ENCODE measurements at places on chromosomes 11 and 22. TPM values are rescaled to one million over a fixed set of nuclear protein-coding genes. Genes with fewer than 3 reads are reported as not detected.

GRCh38 chr11:62398011-62398994 lies 20.5 kb upstream of the SCGB1A1 start:
- no peak for DNase-seq

GRCh38 chr11:5700421-5701054 lies 10.9 kb downstream of the TRIM22 start:
- DNase-seq: no peak

DNA sequence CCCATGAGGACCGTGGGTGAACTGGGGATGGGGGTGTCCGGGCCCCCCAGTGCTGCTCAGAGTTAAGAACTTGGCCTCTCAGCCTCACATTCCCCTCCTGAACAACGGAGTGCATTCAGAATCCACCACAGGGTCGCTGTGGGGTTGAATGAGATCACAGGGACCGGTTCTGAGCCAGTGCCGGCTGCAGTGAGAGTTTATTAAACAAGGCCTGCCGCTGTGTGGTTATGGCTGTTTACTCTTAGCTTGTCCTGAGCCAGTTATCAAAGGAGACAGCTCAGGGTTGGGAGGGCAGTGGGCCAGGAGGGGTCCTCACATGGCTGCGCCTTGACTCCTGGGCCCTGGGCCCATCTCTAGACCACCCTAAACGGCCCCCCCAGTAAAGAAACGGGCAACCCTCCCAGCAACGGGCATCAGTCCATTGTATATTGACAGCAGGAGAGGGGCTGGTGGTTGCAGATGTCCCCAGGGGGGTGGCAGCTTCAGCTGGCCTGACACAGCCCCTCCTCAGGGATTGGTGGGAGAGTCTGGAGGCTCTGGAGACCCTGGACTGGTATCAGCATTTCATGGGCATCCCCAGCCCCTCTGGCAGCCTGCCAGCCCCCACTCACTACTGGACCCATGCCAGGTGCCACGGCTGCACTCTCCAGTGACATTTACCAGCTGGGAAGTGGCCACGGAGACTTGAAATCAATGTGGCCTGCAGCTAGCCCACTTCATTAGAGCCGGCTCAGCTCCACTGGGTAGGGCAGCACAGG lies 15.1 kb upstream of the CABP7 start:
- DNase-seq: peak; percentile 33

DNA sequence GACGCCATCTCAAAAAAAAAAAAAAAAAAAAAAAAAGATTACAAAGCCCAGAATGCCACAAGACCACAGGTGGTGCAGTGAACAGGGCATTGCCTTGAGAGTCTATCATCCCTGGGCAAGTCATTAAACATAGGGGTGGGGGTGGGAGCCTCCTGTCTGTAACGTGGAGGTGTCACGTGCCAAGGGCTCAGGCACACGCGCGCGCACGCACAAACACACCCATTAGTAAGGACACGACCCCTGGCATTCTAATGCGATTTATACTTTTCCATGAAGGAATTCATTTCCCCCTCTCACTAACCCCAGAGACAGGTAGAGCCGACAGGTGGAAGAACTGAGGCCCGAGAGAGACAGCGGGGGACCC lies 5.8 kb upstream of the GCAT start:
- DNase-seq: no peak

GRCh38 chr11:75433443-75433842 lies 440 bp upstream of the KLHL35 start:
- no peak for DNase-seq

GRCh38 chr11:104602643-104603042 lies 295.6 kb downstream of the CASP12 start:
- DNase-seq: no peak

DNA sequence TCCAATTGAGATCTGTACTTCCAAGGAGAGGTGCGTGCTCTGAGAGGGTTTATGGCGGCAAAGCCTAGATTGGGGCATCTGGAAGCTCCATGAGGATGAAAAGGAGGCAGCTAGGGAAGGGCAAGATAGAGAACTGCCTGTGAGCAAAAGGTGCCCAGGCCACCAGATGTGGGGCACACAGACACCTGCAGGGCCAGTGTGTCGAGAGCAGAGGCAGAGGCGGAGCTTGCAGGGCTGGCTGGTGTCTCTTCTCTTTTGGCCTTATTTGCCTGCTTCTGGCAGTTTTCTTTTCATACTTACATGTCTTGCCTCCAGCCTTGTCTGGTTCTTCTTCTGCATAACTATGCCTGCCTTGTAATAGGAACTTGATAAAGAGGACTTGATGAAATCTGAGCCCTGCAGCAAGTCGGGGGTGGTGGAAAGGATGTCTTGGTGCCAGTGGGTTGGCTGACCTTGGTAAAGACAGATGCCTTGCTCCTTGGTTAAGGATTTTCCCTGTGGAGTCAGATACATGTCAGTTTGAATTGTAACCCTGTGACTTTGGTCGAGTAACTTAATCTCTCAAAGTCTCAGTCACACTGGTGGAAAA lies 680.3 kb downstream of the NTM start:
- no peak for DNase-seq

DNA sequence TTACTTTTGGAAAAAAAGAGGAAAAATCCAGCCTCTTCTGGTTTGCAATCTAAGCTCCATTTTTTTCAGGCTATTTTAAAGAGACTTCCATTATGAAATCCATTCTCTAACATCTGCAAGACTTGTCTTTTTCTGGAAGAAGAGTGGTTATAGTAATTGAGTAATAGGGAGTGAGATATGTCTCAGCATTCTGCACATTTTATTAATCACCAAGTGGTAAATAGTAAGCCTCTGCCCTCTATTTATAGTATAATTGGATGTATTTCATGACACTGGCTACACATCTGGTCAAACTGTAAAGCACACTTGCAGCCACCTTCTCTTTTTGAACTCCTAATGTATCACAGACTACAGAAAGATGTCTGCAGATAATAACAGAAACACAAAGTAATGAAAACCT lies 391.1 kb downstream of the ETS1 start:
- no peak for DNase-seq

DNA sequence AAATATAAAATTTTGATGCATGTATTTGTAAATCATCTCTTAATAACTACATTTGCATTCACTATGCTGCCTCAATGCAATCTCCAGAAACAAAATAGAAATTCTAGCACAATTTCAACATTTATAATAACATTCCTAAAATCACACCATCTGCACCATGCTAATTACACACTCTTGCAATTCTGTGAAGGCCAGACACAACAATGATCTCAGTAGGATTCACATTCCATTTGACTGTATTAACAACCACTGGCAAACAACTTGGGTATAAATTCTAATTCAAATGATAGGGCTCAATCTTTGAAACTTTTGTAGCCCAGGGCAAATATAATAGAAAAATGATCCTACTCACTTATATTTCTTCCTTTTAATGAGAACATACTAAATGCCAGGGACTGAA lies 25.9 kb downstream of the RAB6A start:
- no peak for DNase-seq

DNA sequence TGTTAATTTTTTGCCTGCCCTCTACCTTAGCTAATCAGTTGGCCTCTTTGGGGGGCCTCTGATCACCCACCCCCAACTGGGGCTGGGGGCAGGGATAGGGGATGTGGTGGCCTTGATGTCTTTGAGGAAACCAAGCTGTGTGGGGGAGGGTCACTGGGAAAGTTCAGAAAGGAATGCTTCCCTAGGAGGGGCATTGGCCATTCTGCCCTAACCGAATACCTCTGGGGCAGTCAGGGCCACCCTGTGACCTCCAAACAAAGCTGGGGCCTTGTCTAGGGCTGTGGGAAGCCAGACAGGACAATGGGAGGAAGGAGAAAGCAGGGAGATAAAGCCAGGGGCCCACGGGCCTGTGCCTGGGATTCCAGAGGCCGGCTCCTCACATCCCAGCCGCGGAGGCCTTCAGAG lies 97.5 kb downstream of the TSPAN18 start:
- DNase-seq: no peak

- DNase-seq: no peak
These were observed 35.0 kb upstream of the SPON1 start for GRCh38 chr11:13927481-13927880.

- DNase-seq: no peak
These were observed 23.6 kb upstream of the DKK3 start for GRCh38 chr11:12031856-12032544.

GRCh38 chr11:40921246-40921645 lies 538.2 kb downstream of the LRRC4C start:
- no peak for DNase-seq

GRCh38 chr11:126838779-126839178 lies 161.8 kb downstream of the KIRREL3 start:
- DNase-seq: no peak

GRCh38 chr11:5596607-5597201 lies at the start of gene TRIM6:
TSS of gene TRIM6 (plus strand) at chr11:5596637. CDS start at chr11:5596898, 261 bp downstream.
- no peak for DNase-seq

The RAB39A gene
- total RNA-seq: 47.7 TPM

The TM7SF2 gene
- 54.3 TPM for total RNA-seq

The BEST1 gene
- 1.2 TPM for total RNA-seq

The GRM5 gene
- 175 TPM for total RNA-seq

The ANO5 gene
- total RNA-seq: 26.8 TPM

The FUT4 gene
- total RNA-seq: 9.2 TPM

The DLG2 gene
- 353 TPM for total RNA-seq

The ALDH3B1 gene
- 0.94 TPM for total RNA-seq

The AGBL2 gene
- total RNA-seq: 0.78 TPM

The TRIM6 gene
- total RNA-seq: 0.62 TPM

The GGTLC2 gene
- total RNA-seq: not detected

The FXYD6 gene
- 107 TPM for total RNA-seq

The PHLDA2 gene
- not detected for total RNA-seq

Measured in occipital lobe (tissue), 3 donors.